SJSA1 (cell line): ENCODE measurements at places on chromosomes 3 and 15. TPM values are rescaled to one million over a fixed set of nuclear protein-coding genes. Genes with fewer than 3 reads are reported as not detected.

DNA sequence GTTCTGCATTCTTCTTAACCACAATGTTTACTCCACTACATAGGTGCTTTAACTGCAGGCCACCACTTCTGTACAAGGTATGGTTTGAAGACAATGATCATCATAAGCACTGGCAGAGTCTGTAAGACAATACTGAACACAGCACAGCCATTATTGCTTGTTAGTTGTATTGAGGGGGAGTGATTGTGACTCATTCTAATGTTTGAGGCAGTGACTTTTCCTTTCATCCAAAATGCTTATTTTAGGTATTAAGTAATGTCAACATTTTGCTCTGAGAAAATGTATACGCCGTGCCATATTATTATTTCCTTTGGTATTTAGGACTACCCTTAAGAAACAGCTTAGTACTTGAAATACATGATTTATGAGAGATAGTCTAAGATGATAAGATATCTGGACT is 618.2 kb upstream of the ZNF717 start:
- H3K27ac ChIP-seq: no peak overlapping the region
- no peak overlapping the region for H3K4me3 ChIP-seq
- no peaks in the 10 kb centered on the region for H3K4me1 ChIP-seq
- H3K27me3 ChIP-seq: no peaks in the 10 kb centered on the region
- DNase-seq: no peak
- H3K36me3 ChIP-seq: no peaks in the 10 kb centered on the region

GRCh38 chr15:74868059-74868458 is 5.1 kb downstream of the SCAMP2 start:
- no peak overlapping the region for H3K4me3 ChIP-seq
- H3K4me1 ChIP-seq: peaks cover 7% of the 10 kb centered on the region
- H3K27me3 ChIP-seq: no peaks in the 10 kb centered on the region

- no peaks in the 10 kb centered on the region for H3K36me3 ChIP-seq
- H3K4me1 ChIP-seq: no peaks in the 10 kb centered on the region
- H3K27ac ChIP-seq: no peak overlapping the region
- no peak for DNase-seq
- H3K4me3 ChIP-seq: no peak overlapping the region
Measured at GRCh38 chr3:9292516-9292915, 43.1 kb upstream of the SRGAP3 start.

- H3K4me3 ChIP-seq: no peak overlapping the region
- DNase-seq: no peak
- no peak overlapping the region for H3K27ac ChIP-seq
- peaks cover 94% of the 10 kb centered on the region for H3K36me3 ChIP-seq
- no peaks in the 10 kb centered on the region for H3K4me1 ChIP-seq
Measured at GRCh38 chr15:89630260-89630659, 25.0 kb downstream of the KIF7 start.

GRCh38 chr15:47523681-47524475 is 193.4 kb upstream of the SEMA6D start:
- H3K4me1 ChIP-seq: peaks cover 5% of the 10 kb centered on the region; the same call in 1 of the 2 replicates
- no peak for DNase-seq
- no peaks in the 10 kb centered on the region for H3K36me3 ChIP-seq
- H3K4me3 ChIP-seq: no peak overlapping the region
- no peaks in the 10 kb centered on the region for H3K27me3 ChIP-seq

GRCh38 chr3:48387634-48388033 is 15.6 kb downstream of the FBXW12 start:
- no peak overlapping the region for H3K27ac ChIP-seq
- H3K4me3 ChIP-seq: no peak overlapping the region
- peaks cover 15% of the 10 kb centered on the region for H3K27me3 ChIP-seq
- H3K4me1 ChIP-seq: no peaks in the 10 kb centered on the region
- no peak for DNase-seq
- no peaks in the 10 kb centered on the region for H3K36me3 ChIP-seq

DNA sequence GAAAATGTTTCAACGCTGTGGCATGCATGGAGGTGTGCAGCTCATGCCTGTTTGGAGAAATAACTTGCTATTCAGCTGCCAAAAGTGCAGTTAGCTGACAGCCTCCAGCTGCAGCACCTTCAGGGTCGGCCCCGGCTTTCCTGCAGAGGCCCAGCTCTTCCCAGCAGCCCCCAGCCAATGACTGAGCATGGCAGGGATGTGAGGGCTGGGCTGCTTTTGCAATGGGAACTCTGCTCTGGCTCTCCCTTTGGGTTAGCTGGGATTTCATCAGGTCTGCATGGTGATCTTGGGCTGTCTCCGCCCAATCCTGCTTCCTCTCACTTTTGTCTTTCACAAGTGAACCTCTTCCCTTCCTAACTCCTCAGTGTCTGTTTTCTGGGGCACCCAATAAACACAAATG is 396.6 kb downstream of the EPHB1 start:
- H3K27ac ChIP-seq: no peak overlapping the region
- DNase-seq: no peak
- H3K36me3 ChIP-seq: no peaks in the 10 kb centered on the region
- H3K4me3 ChIP-seq: no peak overlapping the region
- H3K27me3 ChIP-seq: no peaks in the 10 kb centered on the region
- no peaks in the 10 kb centered on the region for H3K4me1 ChIP-seq

- no peaks in the 10 kb centered on the region for H3K4me1 ChIP-seq
- DNase-seq: no peak
- no peak overlapping the region for H3K27ac ChIP-seq
- no peak overlapping the region for H3K4me3 ChIP-seq
- H3K27me3 ChIP-seq: no peaks in the 10 kb centered on the region
Measured at GRCh38 chr3:77251136-77251535, 211.2 kb downstream of the ROBO2 start.

- H3K4me3 ChIP-seq: peak overlapping the region; percentile 10; the same call in 1 of the 2 replicates
- peak overlapping the region; percentile 76 for H3K27ac ChIP-seq
- H3K36me3 ChIP-seq: no peaks in the 10 kb centered on the region; the same call in 1 of the 2 replicates
- H3K4me1 ChIP-seq: peaks cover 49% of the 10 kb centered on the region
Measured at GRCh38 chr15:101808201-101808600, 3.8 kb upstream of the OR4F15 start.

GRCh38 chr15:77457191-77457904 is 36.7 kb downstream of the HMG20A start:
- H3K27ac ChIP-seq: peak overlapping the region; percentile 74; the same call in 1 of the 2 replicates
- H3K36me3 ChIP-seq: peaks cover 26% of the 10 kb centered on the region
- no peaks in the 10 kb centered on the region for H3K27me3 ChIP-seq
- DNase-seq: peak; percentile 5
- no peak overlapping the region for H3K4me3 ChIP-seq

- no peak overlapping the region for H3K27ac ChIP-seq
- H3K36me3 ChIP-seq: no peaks in the 10 kb centered on the region
- no peaks in the 10 kb centered on the region for H3K4me1 ChIP-seq
- DNase-seq: no peak
- no peak overlapping the region for H3K4me3 ChIP-seq
Measured at GRCh38 chr3:48414376-48415250, 15.3 kb downstream of the PLXNB1 start.

DNA sequence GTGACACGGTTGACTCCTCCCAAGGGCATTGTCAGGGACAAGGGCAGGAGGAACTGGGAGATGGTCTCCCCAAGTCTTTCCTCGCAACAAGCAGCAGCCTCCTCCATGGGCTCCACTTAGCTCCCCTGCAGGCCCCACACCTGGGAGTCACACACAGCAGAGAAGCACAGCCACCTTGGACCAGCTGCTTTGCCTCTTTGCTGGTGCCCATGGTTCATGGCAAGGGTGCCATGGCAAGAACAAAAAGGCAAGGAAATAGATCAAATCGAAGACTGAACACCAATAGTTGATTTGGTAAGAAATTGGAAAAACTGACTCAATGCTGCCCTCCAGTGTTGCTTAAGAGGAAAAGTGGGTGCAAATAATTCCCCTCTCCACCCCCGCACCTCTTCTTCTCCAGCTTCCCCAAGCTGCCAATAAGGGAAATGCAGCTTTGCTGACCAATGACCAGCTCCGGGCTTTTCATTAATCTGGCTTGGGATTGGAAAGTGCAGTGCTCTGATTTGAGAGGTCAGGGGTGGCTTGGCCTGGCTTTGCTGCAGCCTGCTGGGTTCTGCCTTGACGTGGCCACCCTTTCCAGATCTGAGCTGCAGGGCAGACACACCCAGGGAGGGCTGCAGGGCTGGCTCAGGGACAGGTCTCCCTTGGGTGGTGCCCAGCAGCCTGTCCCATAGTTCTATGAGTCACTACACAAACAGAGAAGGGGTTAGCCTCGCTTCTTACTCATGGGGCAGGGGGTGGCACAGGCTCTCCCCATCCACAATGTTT is 162.0 kb downstream of the KLF13 start:
- DNase-seq: peak; percentile 87
- H3K27ac ChIP-seq: 0 out of 2 replicates have a peak overlapping the region, but pooled peaks have one; percentile 17

GRCh38 chr15:63041974-63042876 is at the start of gene TPM1:
Gene TPM1, plus strand, starts transcription at chr15:63042747. Its CDS starts 83 bp downstream, at chr15:63042830.
- DNase-seq: peak; percentile 98
- no peaks in the 10 kb centered on the region for H3K27me3 ChIP-seq
- H3K4me3 ChIP-seq: peak within 1 kb of the TSS; percentile 75
- peak within 1 kb of the TSS; percentile 91 for H3K27ac ChIP-seq
- H3K36me3 ChIP-seq: peaks cover 46% of the 10 kb centered on the region

The MNS1 gene
- 8.4 and 10.1 TPM in 2 replicates for total RNA-seq

The HMG20A gene
- 25.9 and 30.1 TPM in 2 replicates for total RNA-seq

The TOP2B gene
- total RNA-seq: 76.4 and 77.0 TPM in 2 replicates

The BCL2A1 gene
- 0.34 TPM in 1 of 2 replicates, not detected in the other for total RNA-seq

The ZPLD1 gene
- total RNA-seq: not detected in 2 replicates

The CNTN4 gene
- total RNA-seq: not detected in 2 replicates

The THAP10 gene
- 3.9 and 10.7 TPM in 2 replicates for total RNA-seq

The DNASE1L3 gene
- not detected in 2 replicates for total RNA-seq
